ENCODE measurements at places on chromosomes 12 and 14.
A peak's percentile ranks its signal among the peaks of the same experiment; 100 is the strongest.

DNA sequence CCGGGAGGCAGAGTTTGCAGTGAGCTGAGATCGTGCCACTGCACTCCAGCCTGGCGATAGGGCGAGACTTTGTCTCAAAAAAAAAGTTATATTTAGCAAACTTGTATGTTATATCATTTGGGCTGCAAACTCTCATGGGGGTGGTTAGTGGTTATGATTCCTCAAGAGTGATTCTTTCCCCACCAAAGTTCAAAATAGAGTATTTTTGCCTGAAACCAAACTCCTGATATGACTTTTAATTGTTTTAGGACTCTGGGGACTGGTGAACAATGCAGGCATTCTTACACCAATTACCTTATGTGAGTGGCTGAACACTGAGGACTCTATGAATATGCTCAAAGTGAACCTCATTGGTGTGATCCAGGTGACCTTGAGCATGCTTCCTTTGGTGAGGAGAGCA, 18.6 kb downstream of the HSD17B6 start:
- DNase-seq: no peak

- no peak for DNase-seq
Measured at GRCh38 chr12:123828120-123828519, 66.0 kb downstream of the DNAH10 start.

DNA sequence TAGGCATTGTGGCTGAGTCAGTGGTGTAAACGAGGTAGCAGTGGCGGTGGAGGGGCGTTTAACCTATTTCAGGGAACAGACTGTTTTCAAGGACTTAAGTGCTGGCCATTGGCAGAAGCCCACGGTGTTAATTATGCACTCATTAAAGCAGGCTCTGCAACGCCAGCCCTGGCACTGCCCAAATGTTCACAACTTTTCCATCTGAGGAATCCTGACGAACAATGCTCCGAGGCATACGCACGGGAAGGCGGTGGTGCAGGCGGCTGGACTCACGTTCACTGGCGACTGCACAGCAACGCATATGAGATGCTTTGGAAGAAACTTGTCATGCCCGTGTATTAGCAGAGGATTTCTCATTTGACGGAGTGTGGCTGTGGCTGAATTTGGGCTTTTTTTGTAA, 70.6 kb upstream of the SLC24A4 start:
- no peak for DNase-seq

DNA sequence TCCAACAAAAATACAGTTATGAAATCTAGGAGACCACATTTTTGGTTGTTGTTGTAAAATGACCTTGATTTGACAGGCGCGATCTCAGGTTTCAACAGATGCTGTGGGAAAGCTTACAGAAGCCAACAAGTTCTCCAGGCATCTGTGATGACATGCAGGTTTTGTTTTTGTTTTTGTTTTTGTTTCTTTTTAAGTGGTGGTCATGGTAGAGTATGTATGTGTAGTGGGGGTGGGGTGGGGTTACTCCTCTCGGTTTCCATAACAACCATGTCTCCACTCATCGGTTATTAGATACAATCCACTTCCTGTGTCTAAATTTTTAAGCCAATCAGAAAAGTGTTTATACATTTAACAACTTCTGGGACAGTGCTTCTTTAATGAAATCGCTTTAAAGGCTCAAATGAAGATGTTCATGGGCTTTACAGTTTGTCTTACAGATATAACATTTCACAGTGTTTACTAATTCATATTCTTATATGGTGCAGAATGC, 199.9 kb upstream of the FOXN3 start:
- DNase-seq: peak; percentile 51

GRCh38 chr12:132955094-132956010, 754 bp downstream of the ZNF605 start:
- DNase-seq: peak; percentile 53

Measured in SJCRH30 (cell line).